Endothelial cell (in vitro differentiated cells): ENCODE measurements at places on chromosomes 13 and 19. TPM values are rescaled to one million over a fixed set of nuclear protein-coding genes. Genes with fewer than 3 reads are reported as not detected.

DNA sequence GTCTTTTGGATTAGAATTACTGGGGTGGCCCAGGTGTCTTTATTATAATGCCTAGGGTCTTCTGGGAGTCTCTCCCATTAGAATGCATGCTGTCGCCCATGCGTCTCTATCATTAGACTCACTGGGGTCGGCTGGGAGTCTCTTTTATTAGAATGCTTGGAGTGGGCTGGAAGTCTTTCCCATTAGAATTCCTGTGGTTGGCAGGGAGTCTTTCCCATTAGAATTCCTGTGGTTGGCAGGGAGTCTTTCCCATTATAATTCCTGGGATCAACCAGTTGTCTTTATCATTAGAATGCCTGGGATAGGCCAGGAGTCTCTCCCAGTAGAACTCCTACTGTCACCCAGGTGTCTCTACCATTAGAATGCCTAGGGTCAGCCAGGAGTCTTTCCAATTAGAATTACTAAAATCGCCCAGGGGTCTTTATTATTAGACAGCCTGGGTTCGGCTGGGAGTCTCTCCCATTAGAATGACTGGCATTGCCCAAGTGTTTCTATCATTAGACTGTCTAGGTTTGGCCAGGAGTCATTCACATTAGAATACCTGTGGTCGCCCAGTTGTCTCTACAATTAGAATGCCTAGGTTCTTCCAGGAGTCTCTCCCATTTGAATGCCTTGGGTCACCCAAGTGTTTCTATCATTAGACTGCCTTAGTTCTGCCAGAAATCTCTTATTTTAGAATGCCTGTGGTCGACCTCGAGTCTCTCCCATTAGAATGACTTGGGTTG, 1558.5 kb downstream of the UQCRFS1 start:
- peaks cover 10% of the 10 kb centered on the region for H3K36me3 ChIP-seq
- no peak for DNase-seq
- no peaks in the 10 kb centered on the region for H3K4me1 ChIP-seq

- H3K4me1 ChIP-seq = peaks cover 3% of the 10 kb centered on the region
- H3K27me3 ChIP-seq = peaks cover 2% of the 10 kb centered on the region
- H3K27ac ChIP-seq = no peak overlapping the region
- no peaks in the 10 kb centered on the region for H3K36me3 ChIP-seq
- H3K4me3 ChIP-seq = no peak overlapping the region
Measured at GRCh38 chr13:73146707-73147106, 87.9 kb downstream of the KLF5 start.

- H3K4me1 ChIP-seq = peaks cover 4% of the 10 kb centered on the region
- H3K27ac ChIP-seq = no peak overlapping the region
- no peaks in the 10 kb centered on the region for H3K36me3 ChIP-seq
- H3K4me3 ChIP-seq = no peak overlapping the region
Measured at GRCh38 chr13:35163674-35164073, 221.6 kb downstream of the NBEA start.

Gene TRAPPC5
- total RNA-seq = 82.0 TPM

DNA sequence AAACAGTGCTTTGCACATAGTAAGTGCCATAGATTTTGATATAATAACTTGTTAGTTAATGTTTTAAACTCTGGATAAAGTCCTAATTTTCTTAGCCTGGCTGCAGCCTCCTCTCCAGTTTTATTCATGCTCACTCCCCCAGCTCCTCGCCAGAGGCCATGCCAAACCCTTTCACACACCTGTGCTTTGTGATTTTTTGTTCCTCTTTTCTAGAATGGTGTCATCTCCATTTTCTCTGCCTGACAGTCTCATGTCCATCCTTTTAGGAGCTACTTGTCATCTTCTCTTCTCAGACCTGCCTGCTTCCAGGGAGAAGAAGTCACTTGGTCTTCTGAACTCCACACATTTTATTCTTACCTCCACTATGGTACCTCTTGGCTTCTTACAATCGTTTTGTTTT, 55.8 kb upstream of the SPATA13 start:
- no peak for DNase-seq
- no peak overlapping the region for H3K27ac ChIP-seq
- H3K4me3 ChIP-seq = no peak overlapping the region

Gene PTPRH
- not detected for total RNA-seq

Gene LILRA5
- total RNA-seq = not detected

Gene SMAD9
- total RNA-seq = 0.26 TPM

GRCh38 chr19:495402-496111, 729 bp upstream of the MADCAM1 start:
- H3K27ac ChIP-seq = no peak overlapping the region
- no peak overlapping the region for H3K4me3 ChIP-seq
- peaks cover 8% of the 10 kb centered on the region for H3K4me1 ChIP-seq
- peak; percentile 79 for DNase-seq

Gene EXOSC5
- total RNA-seq = 15.2 TPM

GRCh38 chr13:53129864-53130393, 101.3 kb downstream of the OLFM4 start:
- H3K27ac ChIP-seq = no peak overlapping the region
- no peaks in the 10 kb centered on the region for H3K27me3 ChIP-seq
- DNase-seq = no peak
- H3K4me3 ChIP-seq = no peak overlapping the region

- H3K4me3 ChIP-seq = no peak overlapping the region
- no peaks in the 10 kb centered on the region for H3K36me3 ChIP-seq
- H3K4me1 ChIP-seq = no peaks in the 10 kb centered on the region
- no peak overlapping the region for H3K27ac ChIP-seq
- DNase-seq = no peak
- peaks cover 6% of the 10 kb centered on the region for H3K27me3 ChIP-seq
Measured at GRCh38 chr19:42816894-42817293, 51.4 kb upstream of the PSG8 start.
